ENCODE measurements at places on chromosomes 16 and 17. TPM values are rescaled to one million over a fixed set of nuclear protein-coding genes. Genes with fewer than 3 reads are reported as not detected.

DNA sequence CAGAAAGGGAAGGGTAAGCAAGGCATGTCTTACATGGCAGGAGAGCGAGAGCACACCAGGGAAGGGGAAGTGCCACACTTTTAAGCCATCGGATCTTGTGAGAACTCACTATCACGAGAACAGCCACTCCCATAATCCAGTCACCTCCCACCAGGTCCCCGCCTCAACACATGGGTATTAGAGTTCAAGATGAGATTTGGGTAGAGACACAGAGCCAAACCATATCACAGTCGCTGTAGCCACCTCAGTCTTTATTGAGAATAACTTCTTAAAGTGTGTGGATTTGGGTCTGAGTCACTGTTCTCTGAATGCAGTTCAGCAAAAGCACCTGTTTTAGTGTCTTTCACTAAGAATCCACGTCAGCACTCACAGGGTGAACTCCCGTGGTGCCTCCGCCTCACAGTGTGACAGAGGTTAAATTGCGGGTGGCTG, 195.2 kb upstream of the CHMP6 start:
- no peak for DNase-seq

- no peak for DNase-seq
Measured at GRCh38 chr16:66786551-66786950, 14.8 kb downstream of the TERB1 start.

DNA sequence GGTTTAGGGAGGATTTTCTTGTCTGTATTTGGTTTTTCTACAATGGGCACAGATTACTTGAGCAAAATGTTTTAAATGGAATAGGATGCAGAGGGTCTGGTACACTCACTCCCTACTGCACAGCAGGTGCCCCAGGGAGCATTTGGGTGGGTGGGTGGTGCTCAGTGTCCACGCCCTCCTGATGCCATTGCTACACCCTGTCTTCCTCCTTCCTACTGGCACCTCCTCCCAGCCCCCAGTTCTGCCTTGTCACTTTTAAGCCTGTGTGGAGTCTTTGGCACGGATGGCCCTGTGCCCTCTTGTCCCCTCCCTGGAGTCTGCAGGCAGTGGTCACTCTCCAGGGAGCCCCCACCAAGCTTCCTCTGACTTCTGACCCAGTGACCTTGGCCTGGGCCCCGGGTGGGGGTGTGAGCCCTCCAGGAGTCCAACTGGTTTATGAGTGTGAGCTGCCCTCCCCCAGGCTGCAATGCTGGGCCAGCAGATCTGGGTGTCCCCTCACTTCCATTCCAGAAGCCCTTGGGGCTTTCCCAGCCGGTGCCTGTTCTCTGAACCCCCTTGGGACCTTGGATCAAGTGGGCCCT, 15.5 kb downstream of the LLGL2 start:
- DNase-seq = no peak

GRCh38 chr17:34118564-34118963, 136.5 kb upstream of the CCL2 start:
- no peak for DNase-seq

The ADAM11 gene
- 0.24 TPM for total RNA-seq

GRCh38 chr17:65047941-65048340, 8.6 kb downstream of the GNA13 start:
- no peak for DNase-seq

GRCh38 chr17:49677134-49677932, 564 bp downstream of the SPOP start:
- peak; percentile 97 for DNase-seq

The ABCA9 gene
- total RNA-seq = not detected

The PERCC1 gene
- 0.37 TPM for total RNA-seq

GRCh38 chr16:1034230-1035065, 38.1 kb upstream of the SSTR5 start:
- no peak for DNase-seq

The EIF4A3 gene
- total RNA-seq = 181 TPM

GRCh38 chr17:8041249-8041928, 2.5 kb downstream of the ALOX15B start:
- DNase-seq = peak; percentile 69

The STH gene
- total RNA-seq = not detected

DNA sequence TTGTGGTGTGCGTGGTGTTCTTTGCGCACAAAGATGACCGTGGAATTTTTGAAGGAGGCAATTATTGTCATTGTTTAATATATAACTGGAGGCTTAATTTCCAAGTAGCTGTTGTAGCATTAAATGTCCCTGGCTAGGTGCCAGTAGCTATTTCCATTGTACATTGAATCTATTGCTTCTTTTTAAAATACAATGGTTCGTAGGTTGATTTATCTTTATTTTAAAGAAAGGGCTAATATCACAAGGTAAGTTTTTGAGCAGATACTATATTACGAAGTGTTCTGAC, 127.1 kb downstream of the RPTOR start:
- DNase-seq = no peak

All from activated CD8-positive, alpha-beta T cell treated with anti-CD3 and anti-CD28 coated beads, Interleukin-2, amount 10 ng/mL, durations not matched to agents 7 days and 5 days (primary cell).